ENCODE measurements at places on chromosomes 5 and 9.

DNA sequence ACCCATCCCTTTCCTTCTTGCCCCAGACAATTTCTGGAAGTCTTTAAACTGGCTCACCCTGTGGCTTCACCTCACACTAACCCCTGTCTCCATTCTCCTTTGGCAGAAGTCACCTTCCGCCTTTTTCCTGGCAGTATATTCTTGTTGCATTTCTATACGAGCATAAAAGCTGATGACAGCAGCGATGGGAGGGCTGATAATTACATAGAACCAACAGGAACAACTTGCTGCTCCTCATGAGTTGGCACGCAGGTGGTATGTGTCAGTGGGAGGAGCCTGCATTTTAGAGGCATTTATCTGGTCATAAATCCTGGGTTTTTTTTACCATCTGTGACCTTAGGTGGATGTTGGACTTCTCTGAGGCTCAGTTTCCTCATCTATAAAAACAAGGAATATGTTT, 61.4 kb upstream of the CKMT2 start:
- DNase-seq = no peak

GRCh38 chr5:95172659-95173058, 112.2 kb downstream of the MCTP1 start:
- no peak for DNase-seq

DNA sequence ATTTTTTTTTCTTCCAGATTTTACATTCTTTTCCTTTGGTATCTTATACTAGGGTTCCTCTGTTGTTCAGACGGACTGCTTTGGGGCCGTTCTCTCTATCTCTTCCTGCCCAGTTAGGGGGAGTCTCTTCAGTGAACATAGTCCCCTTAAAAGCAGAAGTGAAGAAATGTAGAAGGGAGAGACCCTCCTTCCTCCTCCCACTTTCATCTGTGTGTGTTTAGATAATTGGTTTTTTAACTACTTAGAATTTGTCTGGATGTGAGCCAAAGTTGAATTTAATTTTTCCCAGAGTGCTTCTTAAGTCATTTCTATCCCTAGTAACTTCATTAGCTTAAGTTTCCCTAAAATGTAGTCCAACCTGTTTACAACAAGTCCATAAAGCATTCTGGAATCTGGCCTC, 167.5 kb downstream of the HACD4 start:
- no peak for DNase-seq

GRCh38 chr5:59034498-59035186, 451.8 kb downstream of the RAB3C start:
- no peak for DNase-seq

DNA sequence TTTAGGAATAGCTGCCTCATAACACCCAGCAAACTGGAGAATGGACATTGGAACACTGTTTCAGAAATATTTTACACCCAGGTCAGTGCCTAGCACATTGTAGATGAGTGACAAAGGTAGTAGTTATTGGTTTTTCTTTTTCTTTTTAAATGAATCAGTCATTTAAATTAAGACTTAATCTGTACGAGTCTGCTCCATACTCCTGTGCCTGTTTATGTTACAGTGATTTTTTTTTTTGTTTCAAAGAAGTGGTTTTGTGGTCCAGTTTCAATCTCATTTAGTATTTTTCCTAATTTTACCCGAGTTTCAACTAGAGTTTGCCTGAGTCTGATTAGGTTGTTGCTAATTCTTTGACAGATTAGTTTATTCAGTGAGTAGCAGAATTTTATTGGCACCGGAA, 16.2 kb downstream of the LMNB1 start:
- no peak for DNase-seq

DNA sequence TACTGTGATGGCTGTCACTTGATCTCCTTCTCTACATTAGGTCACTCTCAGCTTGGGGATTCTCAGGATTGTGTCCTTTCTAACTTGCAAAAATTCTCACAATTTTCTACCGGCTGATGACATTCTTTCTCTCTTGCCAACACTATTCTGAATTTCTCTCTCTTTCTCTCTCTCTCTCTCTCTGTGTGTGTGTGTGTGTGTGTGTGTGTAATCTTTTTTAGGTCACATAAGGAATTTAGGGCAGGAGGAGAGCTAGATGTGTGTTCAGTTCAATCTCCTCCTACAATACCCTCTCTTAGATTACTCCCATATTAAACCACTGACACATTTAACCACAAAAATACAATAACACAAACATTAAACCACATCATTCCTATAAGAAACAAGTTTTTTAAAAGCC, 242.3 kb upstream of the NREP start:
- DNase-seq = no peak

DNA sequence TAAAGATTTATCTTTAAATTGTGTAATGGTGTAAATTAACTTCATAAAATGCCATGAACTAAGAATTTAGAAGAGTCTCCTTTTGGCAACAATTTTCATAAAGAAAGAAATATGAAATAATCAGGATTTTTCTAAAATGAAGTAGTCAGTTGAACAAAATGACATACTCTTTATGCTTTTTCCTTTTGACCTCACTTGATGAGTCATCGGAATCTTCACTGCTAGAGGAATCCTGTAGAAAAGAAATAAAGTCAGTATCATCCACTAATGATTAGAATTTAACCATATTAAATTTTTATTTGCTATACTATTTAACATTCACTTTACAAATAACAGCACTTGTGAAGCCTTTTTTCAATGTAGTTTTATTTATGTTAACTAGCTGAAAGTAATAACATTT, 26.1 kb downstream of the CHD1 start:
- no peak for DNase-seq

GRCh38 chr5:130017173-130017572, 112.9 kb downstream of the CHSY3 start:
- DNase-seq = no peak

GRCh38 chr5:54541823-54542783, 24.5 kb downstream of the SNX18 start:
- DNase-seq = no peak

- DNase-seq = no peak
These were observed 161.7 kb downstream of the RANBP17 start for GRCh38 chr5:171023508-171023907.

DNA sequence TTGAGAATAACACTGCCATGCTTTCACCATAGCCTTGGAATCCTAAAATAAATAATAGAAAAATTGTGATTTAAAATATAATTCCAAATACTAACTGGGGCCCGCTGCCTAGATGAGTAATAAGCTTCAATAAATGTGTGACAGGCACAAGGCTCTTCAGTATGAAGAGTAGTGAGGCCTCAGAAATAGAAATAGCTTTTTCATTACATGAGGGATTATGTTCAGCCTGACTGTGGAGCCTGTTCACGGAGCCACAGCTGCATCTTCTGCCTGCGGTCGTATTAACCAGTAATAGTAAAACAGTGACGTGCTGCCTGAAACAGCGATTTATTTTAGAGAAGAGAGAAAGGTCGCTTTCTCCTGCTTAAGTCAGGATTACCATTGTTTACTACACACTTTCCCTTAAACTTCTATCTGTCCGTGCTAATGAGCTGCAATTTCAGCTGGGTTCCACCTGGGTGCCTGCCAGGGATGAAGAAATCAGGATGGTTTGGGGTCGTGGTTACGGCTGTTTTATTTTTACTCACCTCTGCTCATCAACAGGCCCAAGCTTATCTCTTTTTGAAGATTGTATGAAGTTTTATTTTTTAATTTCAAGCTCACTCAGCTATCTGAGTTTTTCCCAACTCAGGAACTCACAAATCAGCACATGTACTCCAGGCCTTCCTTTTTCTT, 284.9 kb upstream of the WWC1 start:
- DNase-seq = no peak

- no peak for DNase-seq
These were observed 146.5 kb downstream of the PAM start for GRCh38 chr5:102901424-102902134.

- no peak for DNase-seq
These were observed 148.3 kb downstream of the ENC1 start for GRCh38 chr5:74492230-74492629.

DNA sequence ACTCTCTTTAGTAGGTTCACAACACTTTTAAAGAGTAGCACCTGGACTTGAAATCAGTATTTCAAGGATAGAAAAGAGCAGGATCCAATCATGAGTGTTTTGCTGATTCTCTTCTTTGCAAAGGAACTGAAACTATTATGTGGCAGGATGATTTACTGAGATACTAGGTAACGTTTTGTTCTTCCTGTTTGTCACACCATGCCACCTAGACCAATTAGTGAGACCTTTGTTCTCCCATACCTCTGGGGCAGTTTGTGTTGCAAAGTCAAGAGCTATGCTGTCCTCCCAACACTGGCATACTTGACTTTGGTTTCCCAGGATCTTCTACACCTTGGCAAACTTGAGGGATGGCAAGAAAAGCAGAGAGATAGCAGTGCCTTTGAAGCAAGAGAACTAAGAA, 43.4 kb downstream of the PPP1R2B start:
- no peak for DNase-seq

- DNase-seq = no peak
These were observed 13.4 kb downstream of the IPPK start for GRCh38 chr9:92656537-92656925.

- DNase-seq = no peak
These were observed 1.2 kb downstream of the CARD6 start for GRCh38 chr5:40842351-40842750.

- DNase-seq = no peak
These were observed 633.6 kb upstream of the FTMT start for GRCh38 chr5:121218086-121218485.

DNA sequence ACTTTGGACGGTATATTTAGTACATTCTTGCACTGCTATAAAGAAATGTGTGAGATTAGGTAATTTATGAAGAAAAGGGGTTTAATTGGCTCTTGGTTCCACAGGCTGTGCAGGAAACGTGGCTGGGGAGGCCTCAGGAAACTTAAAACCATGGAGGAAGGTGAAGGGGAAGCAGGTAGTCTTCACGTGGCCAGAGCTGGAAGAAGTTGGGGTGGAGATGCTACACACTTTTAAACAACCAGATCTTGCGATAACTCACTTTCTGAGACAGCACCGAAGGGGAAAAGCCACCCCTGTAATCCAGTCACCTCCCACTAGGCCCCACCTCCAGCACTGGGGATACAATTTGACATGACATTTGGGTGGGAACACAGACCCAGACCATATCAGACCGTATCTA, 13.5 kb downstream of the CNOT6 start:
- DNase-seq = no peak

DNA sequence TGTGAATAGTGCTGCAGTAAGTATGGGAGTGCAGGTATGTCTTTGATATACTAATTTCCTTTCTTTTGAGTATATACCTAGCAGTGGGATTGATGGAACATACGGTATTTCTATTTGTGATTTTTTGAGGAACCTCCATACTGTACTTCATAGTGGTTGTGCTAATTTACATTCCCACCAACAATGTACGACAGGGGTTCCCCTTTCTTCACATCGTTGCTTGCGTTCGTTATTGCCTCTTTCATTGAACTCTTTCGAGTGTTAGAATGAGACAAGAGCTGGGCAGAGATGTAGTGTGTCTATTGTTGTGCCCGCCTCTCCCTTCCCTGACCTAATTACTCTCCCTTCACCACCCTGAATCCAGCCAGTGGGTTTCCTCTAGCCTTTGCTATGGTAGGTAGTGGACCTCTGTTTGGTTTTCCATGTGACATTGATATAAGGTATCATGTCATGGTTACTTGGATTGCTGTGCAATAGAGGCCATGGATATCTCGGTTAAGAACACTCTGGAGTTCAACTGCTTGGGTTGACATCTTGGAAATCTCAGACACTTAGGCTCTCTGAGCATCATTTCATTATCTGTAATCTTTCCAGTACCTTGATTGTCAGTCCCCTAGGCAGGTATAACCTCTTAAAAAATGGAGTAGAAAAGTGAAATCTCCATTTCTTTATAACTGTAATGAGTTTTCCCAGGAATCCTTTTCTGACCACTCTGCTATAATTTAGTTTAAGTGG, 19.5 kb downstream of the AOPEP start:
- no peak for DNase-seq

- DNase-seq = no peak
These were observed 107.7 kb upstream of the DAPK1 start for GRCh38 chr9:87389936-87390335.

GRCh38 chr9:89186960-89187359, 8.3 kb upstream of the SHC3 start:
- DNase-seq = no peak

GRCh38 chr5:133746834-133747233, 134.5 kb upstream of the FSTL4 start:
- DNase-seq = no peak

- no peak for DNase-seq
These were observed 202.0 kb downstream of the AUH start for GRCh38 chr9:91159664-91160121.

DNA sequence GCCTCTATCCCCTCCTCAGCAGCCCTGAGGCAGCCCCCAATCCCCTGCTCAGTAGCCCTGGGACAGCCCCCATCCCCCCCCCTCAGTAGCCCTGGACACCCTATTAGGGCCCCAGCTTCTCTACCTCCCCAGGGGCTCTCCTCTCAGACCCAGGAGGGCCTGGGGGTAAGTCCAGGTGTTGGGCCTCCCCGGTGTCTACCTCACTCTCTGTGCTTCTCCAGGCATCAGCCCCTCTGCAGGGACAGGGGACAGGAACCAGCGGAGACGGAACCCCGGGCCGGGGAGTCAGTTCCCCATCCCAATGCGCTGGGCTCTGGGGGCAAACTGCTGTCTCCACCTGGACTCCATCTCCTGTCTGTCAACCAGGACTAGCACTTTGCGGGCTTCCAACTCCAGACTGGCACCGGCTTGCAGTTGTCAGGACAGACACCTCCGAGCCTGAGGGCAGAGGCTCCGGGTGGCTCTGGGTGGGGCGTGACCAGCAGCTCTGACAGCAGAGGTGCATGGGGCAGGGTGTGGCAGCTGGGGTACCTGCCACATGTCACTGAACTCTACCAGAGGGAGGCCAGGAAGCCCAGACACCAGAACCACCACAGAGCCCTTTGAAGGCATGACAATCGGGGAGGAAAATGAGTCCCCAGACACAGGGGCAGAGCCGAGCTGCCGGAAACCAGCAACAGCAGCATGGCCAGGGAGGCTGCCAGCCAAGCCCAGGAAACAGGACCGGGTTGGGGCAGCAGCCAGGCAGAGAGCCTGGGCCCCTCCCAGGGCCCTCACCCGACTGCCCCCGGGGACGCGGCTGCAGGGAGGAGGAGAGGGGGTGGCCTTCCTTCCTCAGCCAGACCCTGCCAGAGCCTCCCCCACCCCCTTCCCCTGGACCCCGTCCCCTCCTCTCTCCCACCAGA, 17.7 kb upstream of the UBAC1 start:
- no peak for DNase-seq

DNA sequence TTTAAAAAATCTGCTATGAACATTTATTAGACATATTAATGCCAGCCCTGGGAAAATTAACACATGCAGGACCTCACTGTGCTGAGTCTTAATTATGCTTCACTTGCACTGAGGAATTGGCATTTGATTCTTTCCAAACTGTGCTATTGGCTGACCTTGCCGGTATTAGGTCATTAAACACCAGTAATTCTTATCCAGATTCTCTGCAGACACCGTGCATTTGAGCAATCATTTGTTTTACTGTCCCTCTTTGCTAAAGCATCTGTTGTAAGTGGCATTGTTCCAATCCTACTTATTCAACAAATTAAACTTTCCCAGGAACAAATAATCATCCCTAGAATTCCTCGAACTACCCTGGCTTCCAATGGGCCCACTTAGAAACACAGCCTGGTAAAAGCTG, 145.0 kb downstream of the SLC12A2 start:
- no peak for DNase-seq

GRCh38 chr9:104087894-104088293, 6.2 kb upstream of the SMC2 start:
- no peak for DNase-seq

Measured in NCI-H1048 (cell line).